ENCODE measurements at places on chromosomes 5 and 9. TPM values are rescaled to one million over a fixed set of nuclear protein-coding genes. Genes with fewer than 3 reads are reported as not detected.

The TEK gene
- 55.0 TPM for polyA plus RNA-seq

The CDC20B gene
- 16.1 TPM for polyA plus RNA-seq

The JAKMIP2 gene
- polyA plus RNA-seq = 6.5 TPM

The P4HA2 gene
- 30.3 TPM for polyA plus RNA-seq

The KIF20A gene
- polyA plus RNA-seq = 32.3 TPM

The PCDHGA3 gene
- polyA plus RNA-seq = 2.8 TPM

The PTGDS gene
- 21.9 TPM for polyA plus RNA-seq

The SHC3 gene
- 11.1 TPM for polyA plus RNA-seq

The HTR4 gene
- 0.42 TPM for polyA plus RNA-seq

The SLC34A1 gene
- polyA plus RNA-seq = not detected

The TSPAN17 gene
- 34.1 TPM for polyA plus RNA-seq

- no peak for DNase-seq
These were observed 157.5 kb upstream of the SMIM23 start for GRCh38 chr5:171627936-171628632.

- no peak for DNase-seq
These were observed 259.0 kb downstream of the GADD45G start for GRCh38 chr9:89863837-89864236.

- DNase-seq = no peak
These were observed 66.6 kb downstream of the YIPF5 start for GRCh38 chr5:144103611-144104485.

DNA sequence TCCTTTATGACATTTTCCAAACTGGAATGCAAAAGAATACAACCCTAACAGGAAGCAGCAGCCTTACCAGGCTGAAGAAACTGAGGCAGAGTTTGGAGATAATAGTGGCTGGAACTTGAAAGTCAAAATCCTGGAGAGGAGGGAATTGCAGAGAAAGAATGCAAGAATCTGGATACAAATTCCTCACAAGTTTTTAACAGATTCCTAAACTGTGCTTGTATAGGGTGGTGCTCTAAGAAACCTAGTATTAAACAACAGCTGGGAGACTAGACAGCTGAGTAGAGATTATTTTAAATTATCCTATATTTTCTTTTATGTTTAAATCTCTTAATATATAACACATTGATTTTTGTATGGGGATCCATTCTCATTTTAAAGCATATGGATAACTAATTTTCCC is 30.7 kb downstream of the INVS start:
- DNase-seq = no peak

DNA sequence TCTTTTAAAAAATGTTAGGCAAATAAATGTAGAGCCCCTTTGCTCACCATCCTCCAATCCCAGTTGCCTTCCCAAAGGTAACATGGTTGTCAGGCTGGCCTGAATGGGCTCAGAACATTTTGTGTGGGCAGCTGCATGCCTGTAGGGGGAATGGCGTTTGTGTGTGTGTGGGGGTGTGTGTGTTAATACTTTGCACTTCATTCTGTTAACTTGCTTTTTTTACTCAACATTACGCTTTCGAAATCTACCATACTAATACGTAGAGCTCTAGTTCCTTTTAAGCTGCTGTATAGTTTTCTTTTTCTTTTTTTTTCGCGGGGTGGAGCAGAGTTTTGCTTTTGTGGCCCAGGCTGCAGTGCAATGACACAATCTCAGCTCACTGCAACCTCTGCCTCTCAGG is 14.0 kb downstream of the MYOZ3 start:
- no peak for DNase-seq

DNA sequence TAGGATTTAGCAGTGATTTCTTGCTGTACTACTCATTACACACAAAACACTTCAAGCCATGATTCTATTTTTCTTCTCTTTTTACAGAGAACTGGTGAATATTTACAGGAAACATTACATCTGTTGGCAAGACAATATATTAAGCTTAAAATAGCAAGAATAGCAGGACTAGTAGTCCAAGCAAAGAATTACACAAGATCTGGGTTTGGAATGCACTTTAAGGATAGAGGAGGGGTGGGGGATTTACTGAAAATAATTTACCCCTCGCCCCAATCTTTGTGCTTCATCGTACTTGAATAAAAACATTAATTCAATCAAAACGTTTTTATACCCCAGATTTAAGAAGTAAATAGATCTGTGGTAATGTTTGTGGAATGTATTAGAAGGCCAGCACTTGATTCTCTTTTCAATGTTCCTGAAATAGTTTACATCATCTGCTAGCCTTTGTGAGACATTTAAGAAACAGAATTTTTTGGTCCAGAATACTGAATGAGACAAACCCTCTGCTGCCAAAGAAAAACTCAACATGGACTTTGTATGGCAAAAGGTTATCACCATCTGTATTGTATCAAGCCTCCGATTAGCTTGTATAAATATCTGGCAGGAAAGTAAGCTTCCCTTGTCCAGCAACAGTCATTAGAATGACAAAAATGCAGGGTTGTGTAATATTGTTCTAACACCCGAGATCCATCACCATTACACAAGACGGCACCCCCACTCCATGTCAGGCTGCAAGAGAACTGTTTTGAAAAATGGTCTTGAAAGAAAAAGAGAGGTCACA is 23.8 kb downstream of the SVEP1 start:
- peak; percentile 90 for DNase-seq

GRCh38 chr5:54988218-54988617 is 2.8 kb upstream of the ESM1 start:
- no peak for DNase-seq

- DNase-seq = no peak
These were observed 166.7 kb upstream of the PPP2R2B start for GRCh38 chr5:147045290-147045689.

DNA sequence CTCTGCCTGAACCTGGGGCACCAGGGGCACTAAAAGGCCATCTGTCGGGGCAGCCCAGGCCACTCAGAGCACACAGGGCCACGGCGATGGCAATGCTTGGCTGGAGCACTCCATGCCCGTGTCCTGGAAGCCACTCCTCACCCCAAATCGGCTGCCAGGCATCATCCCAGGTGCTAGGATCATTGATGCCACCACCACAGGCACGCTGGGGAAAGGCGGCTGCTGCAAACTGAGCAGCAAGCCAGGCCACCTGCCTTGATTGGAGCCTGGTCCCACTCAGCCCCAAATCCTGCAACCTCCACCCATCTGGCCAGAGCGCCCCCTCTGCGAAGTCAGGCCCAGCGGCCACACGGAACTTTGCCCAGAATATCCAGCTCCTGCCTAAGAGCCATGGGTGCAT is 67.8 kb downstream of the DEPDC1B start:
- DNase-seq = no peak

- DNase-seq = no peak
These were observed 81.0 kb downstream of the WWC1 start for GRCh38 chr5:168372356-168372946.

DNA sequence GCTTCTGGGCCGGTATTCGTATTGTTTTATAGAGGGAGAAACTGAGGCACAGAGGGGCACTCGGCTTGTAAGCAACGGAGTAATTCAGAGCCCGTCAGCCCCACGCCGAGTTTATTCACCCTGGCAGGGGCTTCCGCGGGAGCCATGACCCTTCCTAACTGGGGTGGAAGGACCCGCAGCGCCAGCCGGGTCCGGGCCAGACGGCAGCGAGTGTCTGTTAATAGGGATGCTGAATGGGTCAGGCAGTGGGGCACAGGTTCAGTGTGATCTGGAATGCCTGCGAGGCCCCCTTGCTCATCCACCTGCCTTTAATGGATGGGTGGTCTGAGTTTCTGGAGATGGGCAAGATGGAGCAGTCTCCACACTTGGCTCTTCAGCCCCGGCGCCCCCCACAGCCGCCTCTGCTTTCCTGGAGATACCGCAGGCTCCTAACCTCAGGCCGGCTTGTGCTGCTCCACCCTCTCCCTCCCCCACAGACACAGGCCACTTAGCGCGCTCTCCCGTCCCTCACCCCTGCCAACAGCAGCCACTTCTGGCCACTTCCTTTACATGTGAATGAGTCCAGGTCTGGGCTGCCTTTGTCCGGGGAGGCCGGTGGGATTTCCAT is 147.1 kb downstream of the ERCC6L2 start:
- no peak for DNase-seq

DNA sequence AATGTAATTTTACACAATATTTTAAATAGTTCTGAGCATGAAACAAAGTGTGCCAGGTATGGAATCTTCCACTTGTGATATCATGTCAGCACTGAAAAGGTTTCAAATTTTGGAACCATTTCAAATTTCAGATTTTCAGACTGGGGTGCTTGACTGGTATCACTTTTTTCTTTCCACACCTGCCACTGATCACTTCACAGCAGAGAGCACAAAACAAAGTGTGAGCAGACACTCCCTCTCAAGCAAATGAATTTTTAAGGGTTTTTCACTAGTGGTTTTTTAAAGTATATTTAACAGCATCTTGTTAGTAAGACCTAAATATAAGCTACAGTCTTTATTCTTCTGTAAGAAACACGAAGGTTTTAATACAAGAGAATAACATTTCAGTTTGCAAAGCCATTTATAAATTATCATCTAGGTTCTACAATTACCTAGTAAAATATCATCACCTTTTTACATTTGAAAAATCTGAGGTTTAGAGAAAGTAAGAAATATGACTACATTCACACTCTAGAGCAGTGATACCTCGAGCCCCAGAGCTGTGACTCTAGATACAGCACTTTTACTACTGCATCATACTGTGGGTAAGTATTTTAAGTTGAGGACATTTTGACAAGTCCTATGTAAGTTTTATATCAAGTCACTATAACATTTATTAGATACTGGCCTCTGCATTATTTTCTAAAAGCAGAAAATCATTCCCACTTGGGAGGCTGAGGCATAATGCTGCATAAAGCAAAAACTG is 14.6 kb downstream of the GOLPH3 start:
- no peak for DNase-seq

GRCh38 chr5:2817031-2817603 is 65.6 kb upstream of the IRX2 start:
- DNase-seq = no peak

GRCh38 chr9:136584934-136585333 is 39.1 kb upstream of the NOTCH1 start:
- DNase-seq = no peak

- no peak for DNase-seq
These were observed 13.2 kb upstream of the LVRN start for GRCh38 chr5:115949096-115949495.
